ENCODE measurements at places on chromosomes 6 and 20. TPM values are rescaled to one million over a fixed set of nuclear protein-coding genes. Genes with fewer than 3 reads are reported as not detected.

- peaks cover 7% of the 10 kb centered on the region for H3K27me3 ChIP-seq
- no peaks in the 10 kb centered on the region for H3K4me1 ChIP-seq
- H3K4me3 ChIP-seq: no peak overlapping the region
These were observed 6.0 kb downstream of the NOX3 start for GRCh38 chr6:155449450-155450239.

- no peak overlapping the region for H3K4me3 ChIP-seq
- H3K27me3 ChIP-seq: no peaks in the 10 kb centered on the region
- no peaks in the 10 kb centered on the region for H3K36me3 ChIP-seq
- no peaks in the 10 kb centered on the region for H3K4me1 ChIP-seq
- H3K27ac ChIP-seq: no peak overlapping the region
These were observed 451.3 kb downstream of the HTR1B start for GRCh38 chr6:77011929-77012545.

- H3K27ac ChIP-seq: no peak overlapping the region
- no peak for DNase-seq
- H3K36me3 ChIP-seq: no peaks in the 10 kb centered on the region
- no peak overlapping the region for H3K4me3 ChIP-seq
These were observed 202.4 kb downstream of the MOXD1 start for GRCh38 chr6:132198896-132199295.

The COL19A1 gene
- not detected for total RNA-seq

The ZC2HC1B gene
- not detected for total RNA-seq

The THBS2 gene
- not detected for total RNA-seq

The CYP39A1 gene
- total RNA-seq: not detected

The SEL1L2 gene
- not detected for total RNA-seq

Measured in CD4-positive, alpha-beta T cell (primary cell).